ENCODE measurements at places on chromosomes 3 and 15. TPM values are rescaled to one million over a fixed set of nuclear protein-coding genes. Genes with fewer than 3 reads are reported as not detected.

DNA sequence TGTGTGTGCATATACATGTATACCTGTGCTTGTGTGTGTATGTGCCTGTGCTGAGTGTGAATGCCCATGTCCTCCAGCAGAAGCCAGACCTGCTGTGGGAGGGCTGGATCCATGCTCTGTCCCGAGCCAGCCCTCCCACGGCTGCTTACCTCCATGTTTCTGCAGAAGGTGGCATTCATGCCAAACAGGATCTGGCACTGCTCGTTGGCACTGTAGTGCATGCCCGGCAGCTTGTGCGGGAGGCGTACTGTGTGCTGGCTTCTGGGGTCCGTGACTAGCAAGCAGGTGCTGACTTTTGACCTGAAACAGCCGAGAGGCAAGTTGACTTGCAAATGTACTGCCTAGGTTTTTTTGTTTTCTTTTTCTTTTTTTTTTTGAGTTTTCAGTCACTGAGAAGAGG is 189.3 kb downstream of the ADAMTS17 start:
- DNase-seq = no peak

- no peak for DNase-seq
These were observed 311.5 kb downstream of the SV2B start for GRCh38 chr15:91411586-91411985.

DNA sequence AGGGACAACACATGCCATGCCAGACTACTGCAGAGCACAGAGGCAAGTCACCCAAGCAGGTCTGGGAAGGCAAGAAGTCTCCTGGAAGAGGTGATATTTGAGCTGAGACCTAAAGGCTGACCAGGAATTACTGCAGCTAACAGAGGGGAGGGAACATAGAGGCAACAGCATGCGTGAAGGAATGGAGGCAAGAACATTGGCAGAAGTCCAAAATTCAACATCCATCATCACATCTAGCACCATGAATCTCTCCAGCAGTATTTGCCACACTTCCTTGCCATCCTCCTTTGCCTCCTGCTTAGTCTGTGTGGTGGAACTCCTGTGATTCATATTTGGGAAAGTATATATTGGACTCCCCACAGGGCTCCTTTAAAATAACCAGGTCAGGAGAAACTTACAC is 870 bp upstream of the TSEN2 start:
- DNase-seq = no peak

- no peak for DNase-seq
These were observed 105.5 kb downstream of the PLD1 start for GRCh38 chr3:171704814-171705213.

DNA sequence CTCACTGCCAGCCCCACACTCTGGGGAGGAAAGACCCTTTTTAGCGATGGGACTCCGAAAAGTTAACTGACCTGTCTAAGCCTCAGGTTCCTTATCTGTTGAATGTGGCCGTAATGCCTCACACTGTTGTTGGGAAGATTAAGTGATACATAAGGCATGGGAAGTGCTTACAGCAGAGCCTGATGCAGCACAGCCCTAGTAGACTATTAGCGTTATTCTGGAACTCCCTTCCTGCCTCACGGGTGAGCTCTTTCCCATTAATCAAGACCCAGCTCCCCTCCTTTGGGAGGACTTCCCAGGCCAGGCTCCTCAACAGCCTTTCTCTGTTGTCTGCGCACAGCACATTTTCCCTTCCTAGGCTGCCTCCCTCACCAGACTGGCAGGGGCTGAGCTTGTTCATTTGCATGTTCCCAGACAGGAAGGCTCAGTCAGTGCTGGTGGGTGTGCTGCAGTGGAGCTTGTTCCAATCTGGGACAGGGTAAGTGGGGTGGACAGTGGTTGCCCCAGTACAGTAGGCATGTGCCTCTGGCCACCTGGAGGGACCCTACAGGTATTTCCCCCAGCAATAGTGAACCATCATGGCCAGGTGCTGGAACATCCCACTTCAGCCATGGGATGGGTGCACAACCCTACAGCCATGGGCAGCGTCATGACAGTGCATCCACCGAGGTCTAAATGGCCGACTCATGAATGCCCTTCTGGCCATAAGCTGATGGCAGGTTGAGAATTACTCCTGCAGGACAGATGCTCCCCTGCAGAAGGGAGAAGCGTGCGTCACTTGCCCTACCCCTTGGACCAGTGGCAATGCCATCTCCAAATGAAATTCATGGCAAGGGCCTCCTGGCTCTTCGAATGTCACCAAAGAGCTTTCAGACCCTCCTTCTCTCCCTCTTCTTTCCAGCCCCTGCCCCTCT is 5.8 kb upstream of the PSTPIP1 start:
- DNase-seq = no peak

The RNU6-1 gene
- not detected for total RNA-seq

The GMPPB gene
- total RNA-seq = 11.3 TPM
